Left renal pelvis (tissue), 4 donors: ENCODE measurements at places on chromosomes 5 and 9. TPM values are rescaled to one million over a fixed set of nuclear protein-coding genes. Genes with fewer than 3 reads are reported as not detected.

DNA sequence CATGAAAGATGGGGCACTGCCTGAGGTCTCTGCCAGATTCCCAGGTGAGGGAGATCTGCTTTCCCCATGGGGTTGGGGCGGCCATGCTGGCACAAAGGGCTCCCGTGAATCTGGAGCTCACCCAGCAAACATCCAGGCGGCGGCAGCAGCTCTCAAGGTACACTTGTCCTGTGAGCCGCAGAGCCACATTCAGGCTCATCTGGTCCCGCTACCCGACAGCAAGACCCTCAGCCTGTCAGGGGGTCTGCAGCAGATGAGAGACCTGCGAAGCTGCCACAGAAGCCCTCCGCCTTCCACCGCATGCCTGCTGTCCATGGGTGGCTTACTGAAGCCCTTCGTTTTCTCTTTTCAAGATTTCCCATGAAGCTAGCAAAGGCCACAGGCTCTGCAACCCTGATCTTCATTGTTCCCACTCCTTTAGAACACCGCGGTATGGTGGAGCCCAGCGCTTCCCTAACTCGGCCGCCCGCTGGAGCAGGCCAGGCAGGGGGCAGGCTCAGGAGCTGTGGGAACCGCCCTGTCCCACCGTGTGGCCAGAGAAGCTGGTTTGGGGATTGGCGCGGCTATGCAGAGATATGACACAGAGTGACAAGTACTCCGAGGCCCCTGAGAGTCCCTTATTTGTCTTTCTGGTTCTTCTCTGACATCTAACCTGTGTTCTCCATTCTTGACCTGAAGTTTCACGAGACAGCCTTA lies 8.8 kb downstream of the LRRC14B start:
- no peak for DNase-seq

DNA sequence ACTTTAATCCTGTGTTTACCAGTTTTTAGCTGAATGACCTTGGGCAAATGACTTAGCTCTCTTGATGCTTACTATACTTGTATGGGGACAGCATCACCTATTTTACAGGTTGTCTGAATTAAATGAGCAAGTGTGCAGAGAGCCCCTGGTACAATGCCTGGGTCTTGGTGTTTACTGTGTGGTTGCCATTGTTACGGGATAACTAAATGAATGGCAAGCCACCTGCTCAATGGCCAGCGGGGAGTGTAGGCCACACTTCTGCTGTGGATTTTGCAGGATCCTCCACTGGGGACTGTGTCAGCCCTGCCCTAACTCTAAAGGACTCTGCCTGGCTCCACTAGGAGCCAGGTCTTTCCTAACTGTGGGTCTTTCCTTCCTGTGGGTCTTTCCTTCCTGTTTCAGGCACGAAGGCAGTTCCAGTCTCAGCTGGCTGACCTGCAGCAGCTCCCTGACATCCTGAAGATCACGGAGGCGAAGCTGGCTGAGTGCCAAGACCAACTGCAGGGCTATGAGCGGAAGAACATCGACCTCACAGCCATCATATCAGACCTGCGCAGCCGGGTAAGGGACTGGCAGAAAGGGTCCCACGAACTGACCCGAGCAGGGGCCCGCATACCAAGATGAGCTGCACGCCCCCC lies 10.3 kb upstream of the GLE1 start:
- DNase-seq = no peak

GRCh38 chr5:53126521-53126920 lies 17.0 kb upstream of the MOCS2 start:
- no peak for DNase-seq

- no peak for DNase-seq
Measured at GRCh38 chr5:141494761-141495452, 6.0 kb downstream of the PCDHGC5 start.

- no peak for DNase-seq
Measured at GRCh38 chr5:50550267-50550666, 109.2 kb upstream of the EMB start.

The SIT1 gene
- not detected for polyA plus RNA-seq

The SLC12A2 gene
- 45.9 TPM for polyA plus RNA-seq

The PCDHGC5 gene
- 0.24 TPM for polyA plus RNA-seq

The EXOC3 gene
- 76.2 TPM for polyA plus RNA-seq
